ENCODE measurements at places on chromosomes 3 and 15.

DNA sequence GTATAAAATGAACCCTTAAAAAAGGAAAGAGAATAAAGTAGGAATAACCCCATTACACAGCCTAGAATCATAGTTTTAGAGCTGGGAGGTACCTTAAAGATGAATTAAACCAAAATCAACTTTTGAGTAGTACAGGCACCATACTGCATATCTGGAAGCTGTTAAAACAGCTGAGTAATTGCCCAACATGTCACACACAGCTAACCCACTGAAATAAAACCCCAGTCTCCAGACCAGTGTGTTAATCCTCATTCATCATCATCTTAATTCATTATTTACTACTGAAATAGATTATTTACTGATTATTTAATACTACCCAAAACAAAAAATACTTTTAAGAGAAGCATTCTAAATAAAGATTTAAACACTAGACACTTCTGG is 52.8 kb downstream of the GPR160 start:
- DNase-seq, result no peak

GRCh38 chr15:88042047-88042446 is 214.5 kb downstream of the NTRK3 start:
- DNase-seq, result no peak

- DNase-seq, result no peak
Measured at GRCh38 chr3:108562565-108562964, 26.7 kb downstream of the CIP2A start.

DNA sequence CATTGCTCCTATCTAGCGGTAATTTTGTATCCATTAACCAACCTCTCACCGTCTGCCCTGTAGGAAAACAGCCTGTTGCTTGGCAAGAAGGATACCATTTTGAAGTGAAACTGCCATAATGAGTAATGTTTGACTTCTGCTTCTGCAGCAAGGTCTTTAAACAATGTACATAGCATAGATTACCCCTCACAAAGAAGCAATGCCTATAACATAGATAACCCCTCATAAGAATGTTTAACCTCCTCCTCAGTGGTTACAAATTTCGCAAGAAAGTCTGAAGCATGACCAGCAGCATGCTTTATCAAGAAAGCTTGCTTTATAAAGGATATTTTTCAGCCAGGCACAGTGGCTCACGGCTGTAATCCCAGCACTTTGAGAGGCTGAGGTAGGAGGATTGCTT is 61.2 kb upstream of the MFGE8 start:
- no peak for DNase-seq

- no peak for DNase-seq
Measured at GRCh38 chr15:89383365-89384175, 48.9 kb upstream of the POLG start.

- DNase-seq, result no peak
Measured at GRCh38 chr3:116914004-116914403, 204.4 kb downstream of the TUSC7 start.

All from stimulated activated CD4-positive, alpha-beta T cell treated with anti-CD3 and anti-CD28 coated beads, Interleukin-4, amount 100 ng/mL, for 24 hours (primary cell).